ENCODE measurements at places on chromosomes 16 and 17. TPM values are rescaled to one million over a fixed set of nuclear protein-coding genes. Genes with fewer than 3 reads are reported as not detected.

SMIM36 gene
- not detected for total RNA-seq

DNA sequence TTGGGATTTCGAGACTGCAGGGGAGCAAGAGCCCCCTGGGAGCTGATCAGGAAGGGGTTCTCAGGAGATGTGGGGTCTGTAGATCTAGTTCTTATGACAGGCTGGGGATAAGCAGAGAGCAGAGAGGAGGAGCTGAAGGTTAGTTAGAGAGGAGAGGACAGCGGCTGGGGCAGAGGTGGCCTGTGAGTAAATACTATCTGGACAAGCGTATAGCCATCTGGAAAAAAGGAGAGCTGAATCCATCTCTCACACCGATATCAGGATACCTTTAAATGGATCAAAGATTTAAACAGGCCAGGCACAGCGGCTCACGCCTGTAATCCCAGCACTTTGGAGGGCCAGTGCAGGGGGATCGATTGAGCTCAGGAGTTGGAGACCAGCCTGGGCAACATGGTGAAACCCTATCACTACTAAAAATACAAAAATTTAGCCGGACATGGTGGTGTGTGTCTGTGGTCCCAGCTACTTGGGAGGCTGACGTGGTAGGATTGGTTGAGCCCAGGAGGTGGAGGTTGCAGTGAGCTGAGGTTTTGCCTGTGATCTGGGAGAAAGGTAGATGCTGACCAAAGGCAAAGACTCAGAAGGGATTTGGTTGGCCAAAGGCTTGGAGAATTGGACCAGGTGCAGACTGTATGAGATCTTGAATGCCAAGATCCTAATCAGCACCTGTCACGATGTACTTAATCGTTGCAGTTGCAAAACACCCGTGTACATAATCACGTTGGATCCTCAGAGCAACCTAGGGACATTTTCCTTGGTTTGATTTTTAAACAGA lies 18.9 kb upstream of the SLC25A19 start:
- no peak for DNase-seq

DNA sequence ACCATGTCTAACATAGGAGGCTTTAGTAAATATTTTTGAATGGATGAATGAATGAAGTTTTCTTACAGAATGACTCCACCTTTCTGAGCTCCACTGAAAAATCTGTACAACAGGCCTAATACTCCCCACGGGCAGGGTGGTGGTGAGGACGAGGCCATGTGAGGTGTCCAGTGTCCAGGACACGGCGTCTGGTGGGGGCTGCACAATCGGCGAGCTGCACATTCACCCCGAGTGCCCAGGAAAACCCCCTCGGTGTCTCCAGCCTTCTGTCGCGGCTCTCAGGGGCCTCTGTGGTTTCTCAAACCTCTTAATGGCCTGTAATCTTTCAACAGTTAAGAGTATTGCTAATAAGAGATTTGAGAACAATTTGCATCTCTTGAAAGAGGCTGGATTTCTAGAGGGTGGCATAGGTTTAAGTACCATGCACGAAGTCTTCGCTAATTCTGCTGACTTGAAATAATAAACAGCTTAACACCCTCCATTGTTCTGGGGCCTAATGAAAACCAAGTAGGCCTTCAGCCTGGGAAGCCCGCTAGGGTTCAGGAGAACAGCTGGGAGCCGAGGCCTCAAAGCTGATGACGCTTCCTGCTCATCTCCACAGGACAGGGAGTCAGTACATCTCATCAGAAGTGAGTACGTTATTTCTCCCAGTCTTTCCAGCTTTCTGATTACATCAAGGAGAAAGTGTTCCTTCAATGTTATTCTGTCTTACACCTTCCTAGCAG lies 304.6 kb upstream of the FOXF1 start:
- DNase-seq, result no peak

DNA sequence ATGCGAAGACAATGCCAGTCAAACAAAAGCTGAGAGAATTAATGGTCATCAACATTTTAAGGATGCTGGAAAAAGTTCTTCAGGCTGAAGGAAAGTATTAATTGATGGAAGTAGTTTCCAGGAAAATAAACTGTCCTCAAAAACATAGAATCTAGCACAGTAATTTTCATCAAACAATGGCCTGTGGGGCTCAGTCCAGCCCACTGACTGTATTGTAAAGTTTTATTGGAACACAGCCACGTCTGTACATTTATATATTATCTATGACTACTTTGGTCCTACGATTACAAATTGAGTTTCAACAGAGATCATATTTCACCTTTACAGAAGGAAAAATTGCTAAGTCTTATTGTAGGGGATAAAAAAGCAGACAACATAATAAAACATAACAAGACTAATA lies 484.5 kb downstream of the KCNJ2 start:
- no peak for DNase-seq

GRCh38 chr17:6061290-6061689 lies 8.9 kb upstream of the WSCD1 start:
- DNase-seq, result no peak

DNA sequence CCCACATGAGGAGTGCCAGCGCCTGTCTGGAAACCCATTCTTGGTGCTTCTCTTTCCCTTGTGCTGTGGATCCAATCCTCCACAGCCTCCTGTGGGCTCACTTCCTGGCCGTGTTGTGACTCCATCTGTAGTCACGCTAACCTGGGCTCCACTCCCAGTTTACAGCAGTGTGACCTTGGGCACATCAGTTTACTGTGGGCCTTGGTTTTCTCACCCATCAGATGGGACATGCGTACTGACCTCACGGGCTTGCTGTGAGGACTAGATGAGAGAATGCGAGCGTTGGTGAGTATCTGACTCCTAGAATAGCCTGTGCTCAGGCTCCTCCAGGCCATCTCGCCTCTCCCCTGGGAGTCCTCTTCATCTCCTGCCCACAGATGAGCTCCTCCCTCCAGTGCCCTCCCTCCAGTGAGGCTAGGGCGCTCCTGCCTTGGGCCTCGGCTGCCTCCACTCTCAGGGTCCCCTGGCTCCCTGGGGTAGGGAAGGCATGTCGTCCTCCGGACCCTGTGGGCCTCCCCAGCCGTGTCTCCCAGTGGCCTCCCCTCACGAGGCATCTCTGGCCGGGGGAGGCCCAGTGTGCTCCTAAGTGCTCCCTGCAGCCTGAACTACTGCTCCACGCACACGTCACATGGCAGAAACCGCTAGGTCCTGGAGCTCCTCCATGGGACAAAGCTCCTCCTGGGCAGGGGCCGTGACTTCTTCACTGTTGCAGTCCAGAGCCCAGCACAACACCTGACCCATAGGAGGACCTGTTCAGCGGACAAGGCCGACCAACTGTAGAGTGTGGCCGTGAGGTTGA lies 5.2 kb upstream of the FOXJ1 start:
- no peak for DNase-seq

BIRC5 gene
- total RNA-seq, result 13.3 TPM

GRCh38 chr16:13229039-13229438 lies 327.6 kb downstream of the SHISA9 start:
- no peak for DNase-seq

FSCN2 gene
- 2.8 TPM for total RNA-seq

CRYBA1 gene
- not detected for total RNA-seq
